Suprapubic skin (tissue), 4 donors: ENCODE measurements at places on chromosomes 2 and 18.
A peak's percentile ranks its signal among the peaks of the same experiment; 100 is the strongest.

- H3K27me3 ChIP-seq: no peaks in the 10 kb centered on the region
- H3K36me3 ChIP-seq: no peaks in the 10 kb centered on the region
Measured at GRCh38 chr2:36965751-36966369, 476 bp downstream of the STRN start.

GRCh38 chr2:172467382-172467781 is 40.0 kb downstream of the ITGA6 start:
- no peak overlapping the region for H3K27ac ChIP-seq
- peaks cover 36% of the 10 kb centered on the region for H3K4me1 ChIP-seq
- no peak for DNase-seq
- H3K36me3 ChIP-seq: peaks cover 33% of the 10 kb centered on the region
- H3K4me3 ChIP-seq: no peak overlapping the region
- H3K27me3 ChIP-seq: no peaks in the 10 kb centered on the region

DNA sequence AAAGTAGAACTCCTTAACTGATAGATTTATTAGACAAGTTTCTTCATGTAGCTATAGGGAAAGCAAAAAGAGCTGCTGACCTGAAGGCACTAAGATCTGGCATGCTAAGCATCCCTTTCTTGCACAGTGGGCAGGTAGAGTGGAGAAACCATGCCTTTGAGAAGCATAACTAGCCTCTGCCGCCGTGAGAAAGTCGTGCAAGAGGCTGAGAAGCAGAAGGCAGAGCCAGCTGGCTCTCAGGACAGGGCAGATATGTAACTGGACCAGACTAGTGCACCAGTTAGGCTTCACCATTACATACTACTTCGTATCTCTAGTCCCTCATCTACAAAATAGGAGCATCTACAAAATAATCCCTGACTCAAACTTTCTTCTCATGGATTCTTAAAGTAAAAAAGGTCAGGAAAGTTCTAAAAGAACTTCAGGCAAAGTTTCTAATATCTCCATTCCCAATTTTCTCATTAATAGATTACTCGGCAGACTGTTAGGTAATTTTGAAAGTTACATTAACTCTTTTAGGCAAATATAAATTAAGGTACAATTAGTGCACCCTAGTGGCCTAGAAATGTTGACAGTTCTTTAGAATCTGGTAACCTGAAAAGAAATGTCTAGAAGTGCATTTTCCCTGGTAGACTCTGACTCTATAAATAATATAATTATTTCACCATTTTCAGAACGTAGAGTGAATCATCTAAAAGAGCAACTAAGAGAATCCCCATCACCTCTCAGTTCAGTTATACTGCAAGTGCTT is 10.3 kb downstream of the ERBB4 start:
- no peak for DNase-seq
- no peak overlapping the region for H3K27ac ChIP-seq
- no peaks in the 10 kb centered on the region for H3K36me3 ChIP-seq
- H3K4me1 ChIP-seq: no peaks in the 10 kb centered on the region

GRCh38 chr2:44801841-44802776 is 139.4 kb upstream of the SIX3 start:
- peak overlapping the region; percentile 32 for H3K4me3 ChIP-seq
- H3K27me3 ChIP-seq: peaks cover 86% of the 10 kb centered on the region
- H3K27ac ChIP-seq: no peak overlapping the region
- peaks cover 24% of the 10 kb centered on the region for H3K4me1 ChIP-seq
- H3K36me3 ChIP-seq: no peaks in the 10 kb centered on the region
- no peak for DNase-seq

GRCh38 chr18:12608301-12608700 is 49.6 kb downstream of the SPIRE1 start:
- no peak overlapping the region for H3K27ac ChIP-seq
- no peaks in the 10 kb centered on the region for H3K36me3 ChIP-seq
- DNase-seq: no peak
- H3K4me1 ChIP-seq: peaks cover 33% of the 10 kb centered on the region
